Esophagus squamous epithelium (tissue), 5 donors: ENCODE measurements at places on chromosomes 13 and 19.

- DNase-seq = no peak
Observed at GRCh38 chr13:22041741-22042140, 370.9 kb downstream of the FGF9 start.

- no peak for DNase-seq
Observed at GRCh38 chr19:35732540-35733179, 9.6 kb downstream of the IGFLR1 start.

GRCh38 chr19:41795031-41795461 lies 1.3 kb upstream of the CEACAM3 start:
- no peak for DNase-seq

- DNase-seq = no peak
Observed at GRCh38 chr13:112133499-112134390, 66.8 kb downstream of the SOX1 start.

DNA sequence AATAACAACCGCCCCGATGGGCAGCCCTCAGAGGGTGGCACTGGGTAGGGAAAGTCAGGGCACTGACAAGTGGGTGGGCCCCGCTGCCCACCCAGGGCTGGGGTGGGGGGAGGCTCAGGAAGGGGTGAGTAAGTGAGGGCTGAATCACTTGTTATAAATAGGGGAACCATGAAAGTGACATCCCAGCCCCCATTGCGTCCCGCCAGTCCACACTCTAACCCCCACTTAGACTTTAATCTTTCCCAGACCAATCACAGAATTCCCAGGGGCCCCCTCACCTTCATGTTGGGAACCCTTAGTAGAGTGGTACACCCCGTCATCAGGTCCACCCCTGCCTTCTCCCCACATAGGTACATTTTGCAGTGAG lies 37.0 kb upstream of the NANOS3 start:
- no peak for DNase-seq

GRCh38 chr13:109592770-109593169 lies 193.6 kb downstream of the IRS2 start:
- no peak for DNase-seq

- DNase-seq = no peak
Observed at GRCh38 chr19:47344425-47344824, 4.7 kb upstream of the DHX34 start.

- DNase-seq = no peak
Observed at GRCh38 chr19:13282486-13283065, 132.4 kb downstream of the IER2 start.

DNA sequence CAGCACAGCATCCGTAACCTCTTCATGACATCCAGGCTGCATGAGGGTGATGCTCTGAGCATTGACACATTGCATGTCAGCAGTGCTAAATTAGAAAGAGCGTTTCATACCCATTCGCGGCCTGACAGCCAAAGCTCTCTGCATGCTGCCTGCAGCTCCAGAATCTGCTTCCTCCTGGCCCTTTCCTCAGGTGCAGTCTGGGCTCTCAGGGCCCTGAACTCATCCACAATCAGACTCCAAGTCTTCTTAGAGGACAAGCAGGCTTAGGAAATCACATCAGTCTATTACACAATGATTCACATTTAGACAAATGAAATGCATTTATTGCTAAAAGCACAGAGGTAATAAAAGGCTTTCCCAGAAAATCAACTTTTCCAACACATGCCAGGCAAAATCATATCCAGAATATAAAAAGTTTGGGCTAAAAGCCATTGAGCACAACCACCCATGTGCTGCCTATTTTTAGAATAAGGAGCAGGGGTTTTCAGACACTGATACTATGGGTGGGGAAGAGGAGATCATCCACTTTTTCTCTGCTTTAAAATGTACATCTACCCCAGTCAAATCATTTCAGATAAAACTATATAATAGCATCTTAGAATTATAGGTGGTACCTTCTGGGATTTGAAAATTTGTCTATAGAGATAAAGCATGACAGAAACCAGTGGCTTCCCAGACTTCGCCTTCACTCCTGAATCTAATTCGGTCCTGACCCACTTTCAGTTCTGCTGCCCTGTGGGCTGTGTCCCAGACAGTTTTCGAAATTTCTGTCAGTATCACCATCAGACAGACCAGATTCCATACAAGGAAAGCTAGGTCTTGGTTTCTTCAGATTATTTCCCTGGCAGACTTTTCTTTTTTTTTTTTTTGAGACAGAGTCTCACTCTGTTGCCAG lies 109.3 kb downstream of the COL4A2 start:
- DNase-seq = no peak

- no peak for DNase-seq
Observed at GRCh38 chr13:36192166-36192565, 22.2 kb downstream of the SOHLH2 start.

DNA sequence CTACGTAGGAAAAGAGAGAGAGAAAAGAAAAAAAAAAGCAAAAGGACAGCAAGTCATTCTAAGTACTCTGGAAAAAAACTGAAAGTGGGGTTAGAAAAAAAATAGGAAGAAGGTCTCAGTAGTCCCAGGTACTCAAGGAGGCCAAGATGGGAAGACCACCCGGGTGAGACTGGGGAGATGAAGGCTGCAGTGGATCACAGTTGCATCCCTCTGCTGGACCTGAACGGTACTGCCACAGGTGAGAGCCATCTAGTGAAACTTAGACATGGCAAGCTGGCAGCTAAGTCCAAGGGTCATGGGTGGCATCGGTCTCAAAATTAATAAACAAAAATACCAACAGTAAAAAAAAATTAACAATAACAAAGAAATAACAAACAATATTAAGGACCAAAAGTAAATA lies 41.0 kb upstream of the ZNF91 start:
- no peak for DNase-seq

- DNase-seq = no peak
Observed at GRCh38 chr13:48370815-48371214, 42.1 kb downstream of the LPAR6 start.

GRCh38 chr19:52214241-52214640 lies 24.4 kb downstream of the PPP2R1A start:
- DNase-seq = no peak

DNA sequence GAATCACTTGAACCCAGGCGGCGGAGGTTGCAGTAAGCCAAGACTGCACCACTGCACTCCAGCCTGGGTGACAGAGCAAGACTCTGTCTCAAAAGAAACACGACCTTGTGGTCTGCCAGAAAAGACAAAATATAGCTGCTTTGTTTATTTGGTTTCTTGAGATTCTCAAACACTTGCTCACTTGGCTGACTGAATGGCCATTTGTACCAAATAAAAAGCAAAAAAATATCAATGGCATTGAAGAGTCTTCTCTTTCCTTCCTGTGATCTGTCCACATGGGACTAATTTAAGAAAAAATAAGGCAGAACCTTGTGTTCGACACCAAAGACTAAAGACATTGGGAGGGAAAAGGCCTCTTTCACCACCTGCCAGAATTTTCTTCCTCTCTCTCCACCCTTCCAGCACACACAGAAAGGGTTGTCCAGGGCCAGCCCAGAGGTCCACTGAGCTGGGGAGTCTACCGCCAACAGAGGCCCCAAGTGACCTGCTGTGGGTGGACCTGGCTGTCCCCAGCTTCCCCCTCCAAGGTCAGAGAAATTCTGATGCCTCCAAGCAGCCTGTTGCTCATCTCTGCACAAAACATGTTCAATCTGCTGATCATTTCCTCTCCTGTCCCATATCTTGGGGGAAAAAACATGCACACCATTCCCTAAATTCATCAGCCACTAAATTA lies 5.9 kb downstream of the BRME1 start:
- DNase-seq = no peak

- no peak for DNase-seq
Observed at GRCh38 chr19:54203151-54203611, 2.5 kb downstream of the RPS9 start.

DNA sequence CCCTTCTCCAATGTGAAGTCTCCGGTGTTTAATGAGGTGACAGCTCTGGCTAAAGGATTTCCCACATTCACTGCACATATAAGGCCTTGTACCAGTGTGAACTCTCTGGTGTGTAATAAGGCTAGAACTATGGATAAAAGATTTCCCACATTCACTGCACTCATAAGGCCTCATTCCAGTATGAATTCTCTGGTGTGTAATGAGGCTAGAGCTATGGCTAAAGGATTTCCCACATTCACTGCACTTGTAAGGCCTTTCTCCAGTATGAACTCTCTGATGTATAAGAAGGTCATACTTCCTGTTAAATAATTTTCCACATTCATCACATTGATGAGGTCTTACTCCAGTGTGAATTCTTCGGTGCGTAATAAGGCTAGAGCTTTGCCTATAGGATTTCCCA lies 5.9 kb downstream of the ZNF256 start:
- DNase-seq = no peak

- DNase-seq = no peak
Observed at GRCh38 chr13:43357564-43357963, 334.2 kb downstream of the DNAJC15 start.

DNA sequence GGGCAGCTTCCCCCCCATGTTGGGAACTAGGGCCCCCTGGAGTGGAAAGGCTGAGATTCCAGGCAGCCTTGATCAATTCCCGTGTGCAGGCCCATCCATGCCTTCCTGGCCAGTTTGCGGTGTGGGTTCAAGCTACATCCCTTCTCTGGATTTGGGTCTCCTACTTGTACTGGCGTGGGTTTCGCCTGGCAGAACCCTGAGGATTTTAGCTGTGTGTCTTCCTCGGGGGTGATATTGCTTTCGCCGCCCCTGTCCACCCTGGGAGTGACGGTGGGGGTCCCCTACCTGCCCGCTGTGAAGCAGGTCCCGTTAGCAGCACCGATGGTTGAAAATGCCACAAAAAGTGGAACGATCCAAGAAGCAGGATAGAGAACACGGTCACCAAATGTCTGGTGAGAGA lies 11.4 kb downstream of the SLC7A9 start:
- DNase-seq = no peak

- no peak for DNase-seq
Observed at GRCh38 chr13:36920616-36921185, 663 bp upstream of the SMAD9 start.

DNA sequence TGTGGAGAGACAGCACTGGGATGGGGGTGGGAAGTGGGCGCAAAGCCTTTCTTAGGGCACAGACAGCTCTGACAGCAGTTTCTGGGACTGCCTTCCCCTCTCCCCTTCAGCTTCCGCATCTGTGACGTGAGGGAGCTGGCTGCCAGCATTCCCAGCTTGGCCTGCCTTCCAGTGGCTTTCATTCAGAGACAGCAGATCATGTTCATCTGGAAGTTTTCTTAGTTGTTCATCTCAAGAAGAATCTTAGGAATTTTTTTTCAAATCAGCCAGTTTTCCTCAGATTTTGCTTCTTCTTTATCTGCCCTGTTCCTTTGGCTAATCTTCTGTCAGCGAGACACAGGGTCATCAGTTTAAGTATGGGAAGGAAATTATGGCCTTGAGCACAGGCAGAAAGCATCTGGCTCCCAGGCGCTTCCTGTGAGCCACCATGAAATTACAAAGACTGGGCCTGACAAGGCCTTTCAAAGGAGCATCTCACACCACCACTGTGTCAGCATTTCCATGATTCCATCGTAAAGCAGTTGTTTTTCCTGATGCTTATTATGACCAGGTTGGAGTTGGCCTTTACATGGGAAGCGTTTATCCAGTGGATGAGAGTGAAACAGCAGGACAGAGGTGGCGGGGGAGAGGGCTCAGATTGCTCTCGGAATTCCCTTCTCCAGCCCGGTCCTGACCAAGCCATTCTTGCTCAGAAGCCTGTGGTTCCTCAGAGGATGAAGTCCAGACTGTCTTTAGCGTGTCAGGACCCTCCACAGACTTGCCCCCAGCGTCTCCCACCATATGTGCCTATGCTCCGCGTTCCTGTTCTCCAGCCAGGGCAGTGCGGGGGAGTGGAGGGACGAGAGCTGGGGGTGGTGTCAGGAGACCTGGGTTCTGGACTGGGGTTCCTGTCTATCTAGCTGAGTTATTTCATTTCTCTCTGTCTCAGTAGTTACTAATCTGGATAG lies 43.6 kb downstream of the ARHGAP35 start:
- DNase-seq = no peak

DNA sequence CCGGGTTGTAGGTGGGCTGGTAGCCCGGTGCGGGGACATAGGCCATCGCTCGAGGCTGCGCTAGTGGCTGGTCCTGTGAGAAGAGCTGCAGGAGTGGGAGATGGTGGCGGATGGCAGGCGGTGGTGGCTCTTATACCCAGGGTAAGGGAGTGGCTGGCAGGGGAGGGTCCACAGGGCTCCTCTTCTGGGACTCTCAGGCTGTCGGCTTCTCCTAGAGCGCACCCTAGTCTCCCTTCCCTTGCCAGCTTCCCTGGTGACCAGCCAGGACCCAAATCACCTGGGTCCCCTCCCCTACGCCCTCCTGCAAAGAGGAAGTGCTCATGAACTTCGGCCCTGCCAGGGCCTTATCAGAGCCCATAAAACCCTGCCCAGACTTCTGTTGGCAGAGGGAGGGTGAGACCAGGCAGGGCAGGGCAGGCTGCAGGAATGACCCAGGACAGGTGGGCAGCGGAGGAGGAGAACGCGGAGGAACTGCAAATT lies at the start of gene LGALS4:
Gene LGALS4, minus strand, starts transcription at position 105 of the 480 bp plus-strand sequence. Its CDS starts 59 bp downstream, at position 46.
- DNase-seq = no peak

- DNase-seq = no peak
Observed at GRCh38 chr19:29263305-29264135, 50.6 kb upstream of the UQCRFS1 start.

DNA sequence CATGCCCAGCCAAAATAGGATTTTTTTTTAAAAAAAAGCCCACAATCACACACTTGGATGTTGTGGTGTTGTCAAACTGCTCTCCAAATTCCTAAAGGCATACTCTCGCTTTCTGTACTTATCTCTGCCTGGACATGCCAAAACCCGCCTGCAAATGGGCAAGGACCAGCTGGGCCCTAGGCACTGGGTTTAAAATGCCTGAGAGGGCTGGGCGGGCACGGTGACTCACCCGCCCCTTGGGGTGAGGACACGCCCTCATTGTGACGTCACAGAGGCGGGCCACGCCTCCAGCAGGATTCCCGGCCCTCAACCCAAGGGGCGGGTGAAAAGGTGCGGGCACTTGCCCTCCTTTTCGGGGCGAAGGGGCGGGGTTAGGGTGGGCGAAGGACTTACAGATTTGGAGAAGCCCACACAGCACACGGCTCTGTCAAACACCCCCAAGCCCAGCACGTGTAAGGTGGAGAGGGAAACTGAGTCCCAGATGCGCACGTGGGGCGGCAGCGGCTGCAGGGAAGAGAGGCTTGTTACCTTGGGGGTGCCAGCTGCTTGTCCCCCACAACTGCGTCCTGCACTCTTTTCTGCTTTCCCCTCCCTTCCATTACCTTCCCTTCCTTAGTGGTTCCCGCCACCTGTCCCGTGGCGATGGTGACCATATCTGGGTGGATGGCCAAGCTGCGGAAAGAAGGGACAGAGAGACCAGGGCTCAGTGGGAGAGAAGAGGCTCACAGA lies 6.6 kb downstream of the EML2 start:
- DNase-seq = no peak

DNA sequence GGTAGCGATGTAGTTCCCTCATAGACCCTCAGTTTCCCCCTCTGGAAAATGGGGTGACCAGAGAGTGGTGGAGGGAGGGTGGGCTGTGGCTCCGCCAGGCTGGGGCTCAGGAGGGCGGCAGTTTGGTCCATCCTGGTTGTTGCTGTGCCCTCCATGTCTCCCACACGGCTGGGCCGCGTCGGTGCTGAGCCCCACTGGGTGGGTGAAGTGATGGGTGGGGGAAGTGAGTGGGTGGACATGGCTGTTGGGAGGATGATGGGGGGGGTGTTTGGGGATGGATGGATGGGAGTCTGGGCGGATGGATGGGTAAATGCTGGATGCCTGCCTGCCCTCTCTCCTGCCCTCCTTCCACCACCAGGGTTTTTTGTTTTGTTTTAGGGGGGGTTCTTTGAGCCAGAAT lies 16.6 kb upstream of the EHD2 start:
- no peak for DNase-seq
